ENCODE measurements at places on chromosomes 1 and 21.

DNA sequence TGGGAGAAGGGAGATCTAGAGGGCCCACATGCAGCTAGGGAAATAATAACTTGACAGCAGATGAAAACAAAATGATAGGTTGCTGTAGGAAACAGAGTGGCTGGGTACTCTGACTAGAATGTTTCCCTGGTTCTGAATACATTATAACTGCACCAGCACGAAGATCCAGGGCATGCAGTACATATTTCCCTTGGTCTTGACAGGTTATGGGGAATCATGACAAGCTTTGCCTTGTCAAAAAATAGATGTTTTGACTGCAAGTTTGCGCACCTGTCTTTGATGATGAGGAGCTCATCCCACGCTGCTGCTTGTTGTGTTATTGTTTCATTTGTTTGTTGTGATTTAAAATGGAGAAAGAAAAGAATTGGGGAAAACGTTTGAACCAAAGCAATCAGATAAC lies 292.9 kb downstream of the PDE4B start:
- DNase-seq = no peak

- peak; percentile 57 for DNase-seq
These were observed 74.6 kb downstream of the ARID4B start for GRCh38 chr1:235253219-235253962.

- DNase-seq = no peak
These were observed 49.9 kb downstream of the DISC1 start for GRCh38 chr1:231676487-231676886.

- DNase-seq = no peak
These were observed 1.9 kb downstream of the ETNK2 start for GRCh38 chr1:204149635-204150565.

GRCh38 chr1:26717017-26717491 lies 21.2 kb downstream of the ARID1A start:
- DNase-seq = no peak
